ENCODE measurements at places on chromosomes 1 and 21.

DNA sequence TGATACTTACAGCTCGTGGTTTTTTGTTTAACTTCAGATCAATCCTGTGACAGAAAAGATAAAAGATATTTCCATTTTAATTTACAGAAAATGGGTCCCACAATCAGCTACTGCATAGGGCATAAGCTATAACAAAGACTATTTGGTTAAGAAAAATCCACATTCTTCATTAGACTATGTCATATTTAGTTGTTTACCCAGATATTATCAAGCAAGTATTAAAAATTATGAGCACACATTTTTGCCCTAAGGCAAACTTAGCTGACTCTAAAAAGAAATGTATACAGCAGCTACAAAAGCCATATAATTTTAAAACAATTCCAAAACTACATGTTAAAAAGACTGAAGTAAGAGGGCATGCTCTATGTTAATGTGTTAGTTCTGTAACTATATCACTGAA, 18.7 kb downstream of the MEAF6 start:
- DNase-seq, result no peak

GRCh38 chr1:224683936-224684335, 67.8 kb downstream of the CNIH3 start:
- no peak for DNase-seq

DNA sequence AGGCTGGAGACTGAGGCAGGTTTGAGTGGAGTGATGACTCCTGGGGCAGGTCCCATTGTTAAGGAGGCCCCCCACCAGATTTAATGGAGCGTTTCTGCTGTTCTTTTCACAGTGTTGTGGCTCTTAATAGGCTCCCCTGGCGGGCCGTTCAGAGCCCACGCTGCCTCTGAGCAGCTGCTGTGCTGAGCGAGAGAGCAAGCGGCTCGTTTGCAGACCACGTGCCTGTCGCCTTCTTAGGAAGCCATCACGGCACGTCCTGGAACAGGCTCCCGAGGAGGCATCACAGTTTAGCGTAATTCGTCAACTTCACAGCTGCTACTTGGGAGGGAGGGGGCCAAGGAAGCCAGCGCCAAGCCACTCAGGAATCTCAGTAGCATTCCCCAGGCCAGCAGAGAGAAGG, 70.5 kb upstream of the CTTNBP2NL start:
- DNase-seq, result no peak

GRCh38 chr21:39374046-39374445, 25.2 kb upstream of the HMGN1 start:
- no peak for DNase-seq

GRCh38 chr1:35554266-35555211, 2.7 kb downstream of the KIAA0319L start:
- no peak for DNase-seq

DNA sequence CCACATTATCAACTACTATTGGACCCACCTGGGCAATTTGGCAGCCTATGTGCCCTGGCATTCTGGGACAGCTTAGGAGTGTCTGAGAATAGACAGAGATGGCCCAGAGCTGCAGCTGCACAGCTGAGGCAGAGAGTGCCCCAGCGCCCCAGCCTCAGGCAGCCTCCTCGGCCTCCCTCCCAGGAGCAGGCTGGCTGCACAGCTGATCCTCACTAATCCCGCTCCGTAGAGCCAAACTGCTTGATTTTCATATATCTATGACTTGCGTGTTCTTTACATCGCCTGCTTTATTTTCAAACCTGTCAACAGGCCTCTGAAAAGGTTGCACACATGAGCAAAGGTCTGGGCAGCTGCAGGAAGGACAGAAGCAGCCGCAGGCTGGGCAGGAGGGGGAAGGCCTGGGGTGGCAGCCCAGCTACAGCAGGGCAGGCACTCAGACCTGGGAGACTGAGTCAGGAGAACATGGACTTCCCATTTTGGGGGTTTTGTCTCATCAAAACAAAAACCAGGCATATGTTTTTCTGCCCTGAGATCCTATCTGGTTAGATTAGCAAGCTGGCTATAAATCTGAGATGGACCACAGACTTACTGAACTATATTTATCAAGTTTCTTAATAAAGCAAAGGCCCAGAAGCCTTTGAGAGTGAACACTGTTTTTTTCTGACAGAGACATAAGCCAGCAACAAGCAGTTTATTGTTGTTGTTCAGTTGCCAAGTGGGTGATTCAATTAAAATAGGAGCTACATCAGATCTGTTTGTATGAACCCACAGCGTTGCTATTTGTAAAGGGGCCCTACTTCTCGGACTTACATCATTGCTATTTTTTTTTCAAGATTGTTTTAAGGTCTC, 301.8 kb upstream of the DUSP10 start:
- DNase-seq, result no peak

- no peak for DNase-seq
Measured at GRCh38 chr1:53391296-53391695, 63.4 kb upstream of the LRP8 start.

- no peak for DNase-seq
Measured at GRCh38 chr1:182387566-182387965, 4.0 kb downstream of the GLUL start.

DNA sequence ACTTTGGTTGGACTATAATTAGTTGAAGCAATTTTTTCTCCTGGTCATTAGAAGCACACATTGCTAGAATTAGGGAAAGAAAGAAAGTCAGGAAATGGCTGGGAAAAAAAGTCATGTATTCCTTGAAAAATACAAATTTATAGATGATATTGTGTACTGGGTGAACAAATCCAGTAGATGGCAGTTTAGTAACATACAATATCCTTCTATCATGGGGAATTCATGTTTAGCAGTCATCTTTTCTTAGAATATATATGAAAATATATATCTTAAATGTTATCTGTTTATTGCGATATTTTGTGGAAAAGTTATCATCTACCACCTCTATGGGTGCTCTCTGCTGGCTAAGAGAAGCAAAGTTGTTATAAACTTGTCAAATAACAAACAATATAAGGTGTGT, 13.1 kb upstream of the ZRANB2 start:
- no peak for DNase-seq

Measured in activated CD4-positive, alpha-beta T cell treated with anti-CD3 and anti-CD28 coated beads, Interleukin-2, Interleukin-6, amounts not matched to agents 100 ng/mL and 50 ng/mL, durations not matched to agents 16 hours and 8 hours (primary cell).